ENCODE measurements at places on chromosomes 6 and 20.

- H3K27ac ChIP-seq: no peak overlapping the region
- H3K27me3 ChIP-seq: peaks cover 92% of the 10 kb centered on the region
- peaks cover 19% of the 10 kb centered on the region for H3K4me1 ChIP-seq
- DNase-seq: no peak
- no peak overlapping the region for H3K4me3 ChIP-seq
Measured at GRCh38 chr6:137031122-137031521, 13.6 kb downstream of the IL20RA start.

DNA sequence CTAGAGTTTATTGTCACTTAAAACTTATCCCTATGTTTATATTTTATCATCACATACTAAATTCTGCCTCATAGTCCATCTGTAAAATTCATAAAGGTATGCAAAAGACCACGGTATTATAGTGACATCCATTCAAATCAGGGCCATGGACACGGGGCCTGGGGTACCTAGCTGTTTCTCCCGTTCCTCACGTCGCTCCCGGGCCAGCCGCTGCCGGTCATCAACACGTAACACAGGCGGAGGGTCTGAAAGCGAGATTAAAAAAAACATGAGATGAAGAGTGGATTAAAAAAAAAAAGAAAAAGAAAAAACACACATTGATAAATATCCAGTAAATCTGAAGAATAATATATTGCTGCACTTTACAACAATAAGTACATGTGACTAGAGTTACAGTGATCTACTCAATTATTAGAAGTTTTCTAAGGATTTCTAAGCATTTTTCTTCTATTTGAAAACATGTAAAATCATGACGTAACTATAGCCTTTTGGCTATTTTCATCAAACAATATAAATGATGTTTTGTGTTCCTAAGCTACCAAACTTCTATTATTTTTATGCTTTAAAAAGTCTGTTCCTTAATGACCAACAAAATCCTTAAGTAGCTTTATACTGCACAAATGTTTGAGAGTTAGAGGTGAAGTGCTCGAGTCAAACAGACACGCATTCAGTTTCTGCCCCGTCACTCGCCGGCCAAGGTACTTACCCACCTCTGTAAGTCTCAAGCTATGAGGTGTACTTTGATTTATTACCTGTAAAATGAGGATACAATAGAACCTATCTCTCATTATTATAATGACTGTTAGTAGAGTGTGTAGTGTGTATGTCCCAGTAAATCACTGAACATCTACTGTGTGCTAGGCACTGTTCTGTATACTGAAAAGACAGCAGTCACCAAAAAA, 122.1 kb upstream of the BCLAF1 start:
- H3K27ac ChIP-seq: no peak overlapping the region
- H3K36me3 ChIP-seq: no peaks in the 10 kb centered on the region
- peaks cover 43% of the 10 kb centered on the region for H3K27me3 ChIP-seq

DNA sequence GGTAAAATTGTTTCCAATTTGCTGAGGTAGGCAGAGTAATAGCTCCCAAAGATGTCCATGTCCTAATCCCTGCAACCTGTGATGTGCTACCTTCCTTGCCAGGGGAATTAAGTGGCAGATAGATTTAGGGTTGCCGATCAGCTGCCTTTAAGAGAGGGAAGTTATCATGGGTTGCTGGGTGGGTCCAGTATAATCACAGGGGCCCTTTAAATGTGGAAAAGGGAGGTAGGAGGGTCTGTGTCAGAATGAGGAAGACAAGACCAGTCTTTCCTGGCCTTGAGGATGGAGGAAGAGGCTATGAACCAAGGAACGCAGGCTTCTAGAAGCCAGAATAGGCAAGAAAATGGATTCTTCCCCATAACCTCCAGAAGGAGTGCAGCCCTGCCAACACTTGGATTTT, 50.7 kb downstream of the CTCFL start:
- H3K27ac ChIP-seq: no peak overlapping the region
- peaks cover 19% of the 10 kb centered on the region for H3K27me3 ChIP-seq
- peaks cover 21% of the 10 kb centered on the region for H3K4me1 ChIP-seq
- DNase-seq: no peak

- no peaks in the 10 kb centered on the region for H3K4me1 ChIP-seq
- H3K36me3 ChIP-seq: no peaks in the 10 kb centered on the region
- no peak overlapping the region for H3K4me3 ChIP-seq
- DNase-seq: no peak
- H3K27ac ChIP-seq: no peak overlapping the region
Measured at GRCh38 chr20:48002517-48002970, 217.3 kb upstream of the SULF2 start.

- no peak overlapping the region for H3K4me3 ChIP-seq
- no peaks in the 10 kb centered on the region for H3K27me3 ChIP-seq
- H3K4me1 ChIP-seq: peaks cover 31% of the 10 kb centered on the region
- DNase-seq: no peak
- peaks cover 40% of the 10 kb centered on the region for H3K36me3 ChIP-seq
- H3K27ac ChIP-seq: no peak overlapping the region
Measured at GRCh38 chr6:144823131-144823530, 538.0 kb downstream of the UTRN start.

DNA sequence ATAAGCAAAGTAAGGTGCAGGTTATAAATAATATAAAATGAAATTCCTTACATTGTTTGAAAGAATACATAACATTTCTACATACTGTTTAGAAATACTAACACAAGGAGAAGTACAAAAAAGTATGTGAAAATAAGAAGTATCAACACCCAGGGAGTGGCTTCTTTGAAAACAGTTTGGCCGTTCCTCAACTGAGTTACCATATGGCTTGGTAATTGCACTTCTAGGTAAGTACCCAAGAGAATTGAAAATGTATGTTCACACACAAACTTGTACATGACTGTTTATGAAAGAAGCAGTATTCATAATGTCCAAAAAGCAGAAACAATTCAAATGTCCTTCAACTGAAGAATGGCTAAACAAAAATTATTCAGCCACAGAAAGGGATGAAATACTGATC, 30.7 kb downstream of the PAK5 start:
- H3K27ac ChIP-seq: no peak overlapping the region
- DNase-seq: no peak
- no peaks in the 10 kb centered on the region for H3K36me3 ChIP-seq
- no peaks in the 10 kb centered on the region for H3K4me1 ChIP-seq
- no peaks in the 10 kb centered on the region for H3K27me3 ChIP-seq
- H3K4me3 ChIP-seq: no peak overlapping the region

GRCh38 chr6:146445233-146445632, 98.4 kb upstream of the RAB32 start:
- no peaks in the 10 kb centered on the region for H3K4me1 ChIP-seq
- H3K4me3 ChIP-seq: no peak overlapping the region
- H3K27ac ChIP-seq: no peak overlapping the region
- H3K36me3 ChIP-seq: no peaks in the 10 kb centered on the region
- DNase-seq: no peak
- no peaks in the 10 kb centered on the region for H3K27me3 ChIP-seq

DNA sequence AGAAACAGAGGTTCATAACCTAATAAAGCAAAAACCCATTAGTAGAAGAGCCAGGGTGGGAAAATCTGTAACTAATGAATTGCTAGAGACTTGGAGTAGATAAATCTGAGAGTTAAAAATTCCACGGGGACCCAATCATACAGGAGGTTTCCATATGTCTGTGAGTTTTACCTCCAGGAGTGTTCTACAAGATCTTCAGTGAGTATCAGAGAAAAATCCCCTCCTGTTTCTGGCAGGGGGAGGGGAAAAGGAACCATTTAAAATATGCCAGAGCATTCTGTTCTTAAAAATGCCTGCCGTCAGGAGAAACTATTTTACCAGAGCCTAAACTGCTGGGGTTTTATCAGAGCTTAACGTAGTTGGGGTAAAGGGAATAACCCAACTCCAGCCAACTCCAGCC, 54.0 kb upstream of the PLN start:
- H3K4me1 ChIP-seq: peaks cover 7% of the 10 kb centered on the region
- H3K4me3 ChIP-seq: no peak overlapping the region
- peaks cover 32% of the 10 kb centered on the region for H3K36me3 ChIP-seq
- DNase-seq: no peak
- H3K27ac ChIP-seq: no peak overlapping the region

- H3K4me3 ChIP-seq: no peak overlapping the region
- H3K4me1 ChIP-seq: peaks cover 8% of the 10 kb centered on the region
- H3K27ac ChIP-seq: no peak overlapping the region
Measured at GRCh38 chr20:37749620-37750403, 56.0 kb downstream of the CTNNBL1 start.

DNA sequence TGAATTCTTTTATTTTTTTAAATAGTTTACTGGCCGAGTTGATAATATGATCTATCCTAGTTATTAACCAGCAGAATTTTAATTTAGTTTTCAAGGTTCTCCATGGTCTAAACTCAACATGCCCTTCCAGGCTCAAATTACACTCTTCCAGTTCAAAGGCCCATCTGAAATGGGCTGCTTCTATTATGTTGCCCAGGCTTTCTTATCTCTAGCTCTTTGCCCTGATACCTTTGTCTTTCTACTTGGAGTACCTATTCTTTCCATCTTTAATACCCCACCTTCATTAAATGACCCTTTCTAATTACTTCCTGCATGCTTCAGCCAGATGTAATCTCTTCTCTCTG, 541.2 kb upstream of the FLRT3 start:
- no peaks in the 10 kb centered on the region for H3K27me3 ChIP-seq
- H3K36me3 ChIP-seq: no peaks in the 10 kb centered on the region
- H3K27ac ChIP-seq: no peak overlapping the region
- H3K4me3 ChIP-seq: no peak overlapping the region
- no peaks in the 10 kb centered on the region for H3K4me1 ChIP-seq

DNA sequence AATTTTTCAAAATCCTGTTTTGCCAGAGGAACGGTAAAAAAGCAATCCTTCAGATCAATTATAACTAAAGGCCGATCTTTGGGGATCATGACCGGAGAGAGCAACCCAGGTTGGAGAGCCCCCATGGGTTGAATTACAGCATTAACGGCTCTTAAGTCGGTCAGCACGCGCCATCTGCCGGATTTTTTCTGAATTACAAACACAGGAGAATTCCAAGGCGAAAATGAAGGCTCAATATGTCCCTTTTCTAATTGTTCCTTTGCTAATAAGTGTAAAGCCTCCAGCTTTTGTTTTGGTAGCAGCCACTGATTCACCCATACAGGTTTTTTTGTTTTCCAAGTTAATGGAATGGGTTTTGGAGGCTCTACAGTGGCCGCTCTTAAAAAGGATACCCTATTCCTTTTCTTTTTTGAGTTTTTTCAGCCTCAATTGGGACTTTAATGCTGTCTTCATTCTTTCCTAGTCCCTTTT, 16.9 kb upstream of the PTCRA start:
- peak; percentile 67 for DNase-seq
- H3K36me3 ChIP-seq: no peaks in the 10 kb centered on the region
- H3K4me1 ChIP-seq: peaks cover 5% of the 10 kb centered on the region

DNA sequence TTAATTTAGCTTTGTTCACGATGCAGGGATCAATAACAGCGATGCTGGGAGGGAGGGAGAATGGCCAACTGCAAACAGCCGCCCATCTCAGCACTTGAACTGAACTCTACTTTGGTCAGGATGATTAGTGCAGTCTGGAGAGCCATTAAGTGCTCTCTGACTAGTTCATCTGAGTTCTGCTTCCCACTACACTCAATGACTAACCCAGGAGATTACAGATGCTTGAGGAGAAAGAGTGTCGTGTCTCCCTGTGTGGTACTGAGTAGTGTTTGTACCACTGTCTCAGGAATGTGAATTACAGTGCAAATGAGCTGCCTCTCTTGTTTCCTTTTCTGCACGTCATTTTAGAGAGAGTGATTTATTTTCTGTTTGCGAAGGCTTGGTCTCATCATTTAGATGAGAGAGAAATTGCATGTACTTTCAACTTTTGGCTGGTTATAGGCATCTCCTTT, 23.5 kb downstream of the CARMIL1 start:
- no peaks in the 10 kb centered on the region for H3K27me3 ChIP-seq
- H3K36me3 ChIP-seq: peaks cover 2% of the 10 kb centered on the region
- H3K4me3 ChIP-seq: no peak overlapping the region
- DNase-seq: no peak
- no peaks in the 10 kb centered on the region for H3K4me1 ChIP-seq

GRCh38 chr6:41647061-41647511, 8.8 kb downstream of the MDFI start:
- H3K27me3 ChIP-seq: peaks cover 36% of the 10 kb centered on the region
- no peak overlapping the region for H3K4me3 ChIP-seq
- H3K36me3 ChIP-seq: peaks cover 2% of the 10 kb centered on the region

DNA sequence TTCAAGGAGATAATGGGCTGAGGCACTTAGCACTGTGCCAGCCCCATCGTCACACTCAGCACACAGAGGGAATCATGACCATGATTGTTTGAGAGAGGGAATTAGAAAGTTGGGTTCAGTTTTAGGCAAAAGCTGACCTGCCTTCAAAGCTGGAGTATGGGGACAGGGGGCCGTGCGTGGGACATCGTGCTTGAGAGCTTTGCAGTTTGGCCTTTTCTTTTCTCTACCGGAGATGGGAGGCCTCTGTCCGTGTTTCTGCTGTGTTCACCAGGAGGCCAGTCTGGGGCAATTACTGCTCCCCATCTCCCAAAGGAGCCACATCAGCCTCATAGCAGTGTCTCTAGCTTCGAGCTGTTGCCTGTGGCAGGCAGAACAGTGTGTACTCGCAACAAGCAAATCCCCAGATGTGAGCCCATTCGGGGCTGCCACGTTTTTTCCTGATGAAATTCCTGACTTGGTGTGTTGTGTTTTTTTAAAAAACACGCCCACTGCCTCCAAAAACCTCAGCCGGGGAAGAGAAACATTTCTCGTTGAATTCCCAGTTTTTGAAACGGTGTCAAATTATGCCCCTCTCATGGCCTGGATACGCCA, 20.2 kb downstream of the EYA2 start:
- DNase-seq: no peak
- H3K4me3 ChIP-seq: no peak overlapping the region
- H3K36me3 ChIP-seq: no peaks in the 10 kb centered on the region
- peaks cover 34% of the 10 kb centered on the region for H3K27me3 ChIP-seq
- H3K27ac ChIP-seq: no peak overlapping the region
- no peaks in the 10 kb centered on the region for H3K4me1 ChIP-seq

GRCh38 chr6:47571488-47571887, 93.9 kb downstream of the CD2AP start:
- peaks cover 1% of the 10 kb centered on the region for H3K36me3 ChIP-seq
- H3K4me1 ChIP-seq: no peaks in the 10 kb centered on the region
- no peak for DNase-seq

DNA sequence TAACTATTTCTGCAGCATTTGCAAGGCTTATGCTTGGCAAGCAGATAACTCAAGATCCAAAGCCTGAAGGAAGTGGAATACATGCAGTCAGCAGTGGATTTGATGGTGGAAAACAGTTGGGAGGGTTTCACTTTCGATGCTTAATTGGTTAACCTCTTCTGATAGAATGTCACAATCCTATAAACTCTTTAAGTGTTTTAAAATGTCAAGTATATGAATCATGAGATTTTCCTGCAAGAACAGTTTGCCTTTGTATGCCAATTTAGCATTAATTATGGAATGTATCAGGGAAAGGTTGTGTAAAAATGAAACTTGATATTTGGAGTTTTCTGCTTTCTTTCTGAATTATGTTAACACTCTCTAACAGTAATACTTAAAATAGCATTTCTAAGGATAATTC, 36.6 kb downstream of the NKX2-4 start:
- no peak overlapping the region for H3K27ac ChIP-seq
- peaks cover 49% of the 10 kb centered on the region for H3K36me3 ChIP-seq
- no peaks in the 10 kb centered on the region for H3K27me3 ChIP-seq
- DNase-seq: no peak
